ENCODE measurements at places on chromosomes 2 and 18.

DNA sequence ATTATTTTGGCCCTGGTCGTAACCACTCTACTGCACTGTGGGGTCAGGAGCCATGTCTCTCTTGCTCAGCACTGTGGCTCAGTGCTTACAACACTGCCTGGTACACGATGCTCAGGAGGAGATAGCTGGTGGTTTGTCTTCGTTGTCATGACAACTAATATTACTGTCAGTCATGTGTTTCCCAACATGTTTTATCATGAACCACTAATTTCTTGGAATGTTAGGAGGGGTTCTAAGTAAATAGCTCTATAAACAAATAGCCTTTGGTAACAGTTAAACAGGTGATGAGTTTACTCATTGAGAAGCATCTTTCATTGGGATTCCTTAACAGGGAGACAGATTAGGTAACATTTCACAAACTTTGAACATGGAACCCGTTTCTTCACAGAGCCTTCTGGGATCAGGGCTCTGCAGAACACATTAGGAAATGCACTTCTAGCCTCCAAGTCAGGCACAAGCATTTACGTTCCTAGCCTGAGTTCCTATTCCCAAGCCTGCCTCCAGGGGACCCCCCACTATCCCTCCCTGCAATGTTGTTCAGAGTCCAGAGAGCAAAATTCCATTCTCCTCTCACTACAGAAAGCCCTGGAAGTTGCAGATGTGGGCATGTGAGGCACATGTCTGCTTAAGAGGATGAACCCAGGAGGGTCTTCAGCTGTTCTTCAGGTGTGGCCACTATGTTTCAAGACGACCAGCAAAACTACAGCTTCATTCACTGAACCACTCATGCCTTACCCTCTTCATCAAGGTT, 6.4 kb upstream of the RBM44 start:
- DNase-seq: no peak

DNA sequence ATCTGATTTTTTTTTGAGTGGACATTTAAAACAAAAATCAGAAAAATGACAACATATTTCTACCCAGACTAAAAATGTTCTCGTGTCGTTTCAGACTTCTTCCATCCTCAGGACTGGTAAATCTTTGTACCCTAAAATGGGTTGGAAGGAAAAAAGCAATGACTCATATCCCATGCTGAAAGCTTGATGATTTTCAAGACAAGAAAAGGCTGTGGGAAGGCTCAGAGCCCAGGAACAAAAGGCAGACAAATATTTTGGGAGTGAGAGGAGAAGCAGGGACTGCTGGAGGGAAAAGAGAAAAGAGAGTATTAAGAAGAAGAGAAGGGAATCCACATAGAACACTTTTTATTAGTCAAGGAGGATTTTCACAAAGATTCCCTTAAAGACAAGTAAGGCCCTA, 77.1 kb upstream of the CTAGE1 start:
- no peak for DNase-seq

- DNase-seq: no peak
These were observed 272.9 kb downstream of the TGIF1 start for GRCh38 chr18:3722649-3723433.

DNA sequence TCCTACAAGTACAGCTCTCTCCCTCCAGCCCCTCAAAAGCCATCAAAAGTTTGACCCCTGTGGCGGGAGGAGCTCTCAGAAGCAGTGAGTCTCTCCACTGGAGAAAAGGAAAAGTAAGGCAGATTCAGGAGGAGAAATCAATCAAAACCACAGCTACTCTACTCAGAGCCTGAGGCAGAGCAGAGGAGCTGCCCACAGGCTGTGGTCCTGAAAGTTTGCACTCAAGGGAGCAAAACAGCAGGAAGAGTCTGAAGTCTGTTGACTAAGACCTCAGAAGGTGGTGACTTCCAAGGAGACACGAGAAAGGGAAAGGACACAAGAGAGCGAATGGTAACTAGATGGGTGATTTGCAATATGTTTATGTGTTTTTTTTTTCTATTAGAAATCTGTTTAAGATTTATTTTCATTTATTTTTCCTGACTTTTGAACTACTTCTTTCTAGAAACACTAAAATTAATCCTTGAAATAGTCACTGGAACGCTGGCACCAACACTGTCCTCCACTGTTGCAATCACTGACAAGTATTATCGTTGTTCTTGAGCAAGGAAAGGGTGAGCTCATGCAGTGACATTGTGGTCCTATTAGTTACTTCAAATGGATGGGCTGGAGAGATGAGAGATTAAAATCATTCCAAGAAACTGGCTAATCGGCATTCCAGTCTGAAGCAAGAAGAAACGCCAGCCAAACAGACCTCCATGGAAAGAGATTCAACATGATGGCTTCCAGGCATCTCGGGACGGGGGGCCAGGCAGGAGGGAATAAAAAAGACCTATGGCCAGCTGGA, 35.8 kb downstream of the PID1 start:
- DNase-seq: peak; percentile 81

DNA sequence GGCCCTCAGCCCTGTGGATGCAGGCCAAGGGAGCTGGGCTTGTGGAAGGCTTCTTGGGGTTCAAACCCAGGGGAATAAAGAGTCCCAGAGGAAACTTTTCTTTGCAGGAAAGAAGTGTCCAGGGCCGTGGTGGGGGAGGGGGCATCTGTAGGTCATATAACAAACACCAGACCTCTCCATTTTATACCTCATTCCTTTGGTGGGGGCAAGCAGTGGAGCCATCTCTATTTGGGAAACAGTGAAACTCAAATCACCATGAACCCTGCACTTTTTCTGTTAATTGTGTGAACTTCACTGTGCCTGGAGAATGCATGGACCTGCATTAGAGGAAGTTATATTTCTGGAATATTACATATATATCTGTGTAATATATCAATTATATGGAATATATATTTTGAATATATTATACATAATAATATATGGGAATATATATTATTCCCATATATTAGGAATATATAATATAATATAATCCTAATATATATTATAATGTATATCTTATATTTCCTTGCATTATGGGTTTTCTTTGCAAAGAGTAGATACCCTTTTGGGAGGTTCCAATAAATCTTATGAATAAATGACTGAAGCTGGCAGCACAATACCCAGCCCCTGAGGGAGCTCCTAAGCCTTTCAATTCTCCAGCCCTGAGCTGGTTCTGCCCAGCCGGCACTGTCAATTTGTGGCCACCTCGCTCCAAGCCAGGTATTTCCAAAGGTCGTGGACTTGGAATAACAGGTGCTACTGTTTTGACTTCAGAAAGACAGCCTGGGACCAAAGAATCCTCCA, 97.7 kb upstream of the PKDCC start:
- DNase-seq: no peak

- DNase-seq: no peak
These were observed 9.3 kb downstream of the IL1R2 start for GRCh38 chr2:102000813-102001766.

DNA sequence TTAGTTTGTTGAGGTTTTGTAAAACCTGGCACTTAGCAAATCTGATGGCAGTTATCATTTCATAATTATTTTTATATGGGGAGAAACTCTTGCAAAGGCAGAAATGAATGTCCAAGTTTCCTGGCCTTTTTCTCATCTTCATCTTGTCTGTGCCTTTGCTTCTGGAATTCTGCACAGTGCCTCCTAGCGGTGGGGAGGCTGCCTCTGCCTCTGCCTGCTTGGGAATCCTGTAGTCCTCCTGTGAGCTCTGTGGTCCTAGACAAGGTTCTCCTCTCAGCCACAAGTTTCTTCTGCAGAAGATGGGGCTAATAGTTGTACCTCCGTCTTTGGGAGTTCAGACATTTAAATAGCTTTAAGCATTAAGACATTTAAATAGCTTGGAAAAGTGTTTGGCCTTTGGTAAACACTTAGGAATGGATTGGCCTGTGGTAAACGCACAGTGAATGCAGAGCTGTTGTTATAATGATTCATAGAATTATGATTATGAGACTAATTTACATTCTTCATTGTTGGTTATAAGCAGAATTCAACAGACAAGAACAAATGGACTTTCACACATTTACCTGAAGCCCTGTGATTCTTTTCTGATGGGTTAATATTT, 101.2 kb downstream of the ZNF236 start:
- no peak for DNase-seq

DNA sequence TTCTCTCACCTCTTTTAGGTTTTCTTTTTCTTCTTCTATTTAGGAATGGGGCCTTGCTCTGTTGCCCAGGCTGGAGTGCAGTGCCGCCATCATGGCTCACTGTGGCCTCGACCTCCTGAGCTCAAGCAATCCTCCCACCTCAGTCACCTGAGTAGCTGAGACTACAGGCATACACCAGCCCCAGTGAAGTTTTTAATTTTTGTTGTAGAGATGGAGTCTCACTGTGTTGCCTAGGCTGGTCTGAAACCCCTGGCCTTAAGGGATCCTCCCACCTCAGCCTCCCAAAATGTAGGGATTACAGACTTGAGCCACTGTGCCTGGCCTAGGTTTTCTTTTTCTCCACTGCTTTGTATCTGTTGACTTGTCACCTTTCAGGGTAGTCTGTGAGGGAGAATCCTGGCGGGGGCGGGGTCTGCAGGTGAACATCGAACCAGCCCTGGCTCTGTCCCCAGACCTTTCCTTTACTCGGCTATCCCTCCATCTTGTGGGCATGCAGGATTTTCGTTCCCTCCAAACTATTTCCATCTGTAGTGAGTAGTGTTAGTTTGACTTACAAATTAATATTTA, 21.7 kb downstream of the NCK2 start:
- no peak for DNase-seq

- no peak for DNase-seq
These were observed 284.2 kb upstream of the HDAC4 start for GRCh38 chr2:239684996-239685395.

GRCh38 chr18:57975805-57976204, 68.2 kb upstream of the NEDD4L start:
- DNase-seq: no peak

GRCh38 chr2:155692856-155693255, 639.7 kb downstream of the NR4A2 start:
- no peak for DNase-seq

DNA sequence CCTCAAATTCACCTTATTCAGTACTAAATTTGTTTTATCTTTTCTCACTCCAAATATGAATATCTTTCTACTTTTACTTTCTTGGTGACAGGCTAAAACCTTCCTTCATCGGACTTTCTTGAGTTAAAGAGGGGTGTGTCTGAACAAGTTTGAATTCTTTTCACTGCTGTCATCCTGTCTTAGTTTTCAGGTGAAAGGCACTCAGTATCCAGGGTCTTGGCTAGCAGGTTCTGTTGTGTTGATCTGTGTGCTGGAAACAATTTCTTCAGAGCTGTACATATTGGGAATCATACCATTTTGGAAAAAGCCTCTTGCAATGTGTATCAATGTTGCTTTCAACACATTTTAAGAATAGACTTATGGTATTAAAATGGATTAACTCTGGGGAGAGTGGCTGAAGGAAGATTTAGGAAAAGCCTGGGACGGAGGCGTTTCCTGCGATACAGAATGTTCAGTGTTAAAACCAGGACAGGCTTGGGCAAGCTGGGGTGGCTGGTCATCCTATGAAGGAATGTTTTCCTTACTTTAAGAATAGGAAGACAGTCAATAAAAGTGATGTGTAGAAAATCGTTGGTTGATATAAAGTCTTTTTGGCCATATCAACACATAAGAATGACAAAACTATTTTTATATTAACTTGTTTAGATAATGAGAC, 350.7 kb upstream of the SPRED2 start:
- no peak for DNase-seq

DNA sequence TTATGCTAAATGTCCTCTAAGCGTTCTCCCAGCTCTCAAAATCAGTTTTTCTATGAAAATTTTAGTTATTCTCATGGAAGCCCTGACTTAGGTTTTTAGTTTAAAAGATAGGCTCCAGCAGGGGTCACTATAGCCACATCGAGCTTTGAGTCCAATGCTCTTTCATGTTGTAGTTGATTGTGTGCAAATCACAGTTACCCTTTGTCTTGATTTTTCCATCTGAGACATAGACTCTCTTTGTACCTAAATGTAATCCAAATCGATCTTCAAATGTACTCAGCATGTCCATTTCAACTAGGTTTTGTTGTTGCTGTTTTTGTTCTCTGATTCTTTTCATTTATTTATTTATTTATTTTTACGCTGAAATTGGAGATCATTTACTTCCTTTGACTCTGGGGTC, 26.4 kb upstream of the MSTN start:
- no peak for DNase-seq

DNA sequence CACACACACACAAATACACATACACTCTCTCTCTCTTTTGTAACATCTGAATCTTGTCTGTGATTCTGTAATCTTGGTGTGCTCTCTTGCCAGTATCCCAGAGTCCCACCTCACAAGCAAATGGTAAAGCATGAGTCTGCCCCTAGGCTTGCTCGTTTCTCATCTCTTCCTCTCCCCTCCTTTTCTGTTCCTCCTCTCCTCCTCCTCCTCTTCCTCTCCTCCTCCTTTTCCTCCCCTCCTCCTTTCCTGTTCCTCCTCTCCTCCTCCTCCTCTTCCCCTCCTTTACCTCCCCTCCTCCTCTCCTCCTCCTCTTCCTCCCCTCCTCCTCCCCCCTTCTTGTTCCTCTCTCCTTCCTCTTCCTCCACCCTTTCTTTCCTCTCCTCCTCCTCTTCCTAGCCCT, 59.0 kb downstream of the TNFRSF11A start:
- no peak for DNase-seq

GRCh38 chr2:200733713-200734198, 78.0 kb upstream of the BZW1 start:
- DNase-seq: no peak

DNA sequence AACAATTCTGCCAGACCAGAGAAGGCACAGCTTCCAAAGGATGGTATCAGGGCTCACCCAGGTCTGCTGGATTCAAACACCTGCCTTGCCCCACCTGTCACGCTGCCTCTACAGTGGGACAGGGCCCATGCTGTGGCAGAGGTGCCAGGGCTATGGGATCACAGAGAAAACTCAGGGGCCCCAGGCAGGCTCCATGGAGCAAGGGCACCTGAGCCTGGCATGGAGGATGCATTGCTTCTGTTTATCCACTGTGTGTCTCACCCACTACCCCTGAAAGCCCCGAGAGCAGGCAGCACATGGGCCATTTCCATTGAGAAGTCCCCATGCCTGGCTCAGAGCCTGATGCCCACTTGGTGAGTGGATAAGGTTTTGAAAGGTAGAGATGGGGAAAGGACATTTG, 76.0 kb downstream of the TNS1 start:
- DNase-seq: no peak

- DNase-seq: no peak
These were observed 106.2 kb downstream of the CYRIA start for GRCh38 chr2:16559278-16560067.

DNA sequence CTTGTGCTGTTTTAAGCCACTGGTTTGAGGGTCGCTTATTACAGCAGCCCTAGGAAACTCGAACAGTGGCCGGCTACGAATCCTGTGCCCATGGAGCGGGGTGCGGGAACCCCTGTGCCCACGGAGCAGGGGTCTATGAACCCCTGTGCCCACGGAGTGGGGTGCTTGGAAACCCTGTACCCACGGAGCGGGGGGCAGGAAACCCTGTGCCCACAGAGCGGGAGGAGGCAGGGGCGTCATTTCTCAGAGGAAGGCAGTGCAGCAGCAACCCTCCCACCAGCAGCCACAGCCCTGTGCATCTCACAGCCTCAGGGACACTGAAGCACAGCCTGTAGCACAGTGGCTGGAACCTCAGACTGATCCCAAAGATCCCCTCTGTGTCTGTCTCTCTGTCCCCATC, 34.2 kb upstream of the GPC1 start:
- DNase-seq: peak; percentile 48
